ENCODE measurements at places on chromosomes 4 and X. TPM values are rescaled to one million over a fixed set of nuclear protein-coding genes. Genes with fewer than 3 reads are reported as not detected.

SPP1 gene
- not detected for total RNA-seq

FRAS1 gene
- not detected for total RNA-seq

CMC4 gene
- total RNA-seq: not detected

- no peak for DNase-seq
- H3K27me3 ChIP-seq: no peaks in the 10 kb centered on the region
- no peak overlapping the region for H3K4me3 ChIP-seq
- H3K27ac ChIP-seq: peak overlapping the region; percentile 59
- H3K4me1 ChIP-seq: peaks cover 41% of the 10 kb centered on the region
These were observed 25.8 kb downstream of the PPP3CA start for GRCh38 chr4:101321481-101322042.

GRCh38 chr4:95288552-95288951 lies 260.2 kb downstream of the UNC5C start:
- no peak for DNase-seq
- H3K36me3 ChIP-seq: no peaks in the 10 kb centered on the region
- H3K27ac ChIP-seq: no peak overlapping the region
- H3K4me3 ChIP-seq: no peak overlapping the region
